ENCODE measurements at places on chromosomes 2 and 18. TPM values are rescaled to one million over a fixed set of nuclear protein-coding genes. Genes with fewer than 3 reads are reported as not detected.

- no peaks in the 10 kb centered on the region for H3K4me1 ChIP-seq
- DNase-seq, result no peak
- no peak overlapping the region for H3K27ac ChIP-seq
Measured at GRCh38 chr18:77366067-77366719, 116.5 kb downstream of the GALR1 start.

GRCh38 chr2:188596054-188596453 lies 304.4 kb downstream of the GULP1 start:
- H3K27ac ChIP-seq, result no peak overlapping the region
- H3K4me3 ChIP-seq, result no peak overlapping the region
- peaks cover 3% of the 10 kb centered on the region for H3K4me1 ChIP-seq
- DNase-seq, result peak; percentile 32
- H3K36me3 ChIP-seq, result no peaks in the 10 kb centered on the region

The ABCG5 gene
- total RNA-seq, result not detected

The ARHGAP25 gene
- total RNA-seq, result 5.8 TPM

All from fibroblast of lung (primary cell).